ENCODE measurements at places on chromosomes 7 and 10.

- DNase-seq, result no peak
Observed at GRCh38 chr7:157898802-157899505, 562.1 kb downstream of the DNAJB6 start.

DNA sequence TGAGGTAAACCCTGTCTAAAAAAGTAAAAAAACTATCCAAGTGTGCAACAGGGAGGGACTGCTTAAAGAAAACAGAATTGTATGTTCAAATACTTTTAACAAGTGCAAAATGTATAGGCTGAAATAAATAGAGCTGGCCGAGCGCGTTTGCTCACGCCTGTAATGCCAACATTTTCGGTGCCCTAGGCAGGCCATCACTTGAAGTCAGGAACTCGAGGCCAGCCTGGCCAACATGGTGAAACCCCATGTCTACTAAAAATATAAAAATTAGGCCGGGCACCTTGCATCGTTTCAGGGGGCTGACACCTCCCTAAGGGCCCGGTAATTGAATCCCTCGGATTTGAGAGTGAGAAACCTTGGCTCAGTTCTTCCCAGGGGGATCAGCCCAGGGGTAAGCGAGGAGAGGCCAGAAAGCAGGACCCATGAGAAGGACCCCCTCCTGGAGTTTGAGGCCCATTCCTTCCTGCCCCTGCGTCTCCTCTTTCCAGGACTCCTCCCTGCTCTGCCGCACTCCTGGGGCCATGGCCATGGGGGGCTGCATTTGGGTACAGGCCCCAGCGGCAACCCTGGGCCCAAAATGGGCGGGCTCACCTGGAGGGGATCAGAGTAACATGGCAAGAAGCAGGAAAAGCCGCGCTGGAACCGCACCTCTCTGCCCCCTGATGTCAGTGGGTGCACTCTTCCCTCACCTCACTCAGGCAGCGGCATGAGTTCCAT is 75.5 kb upstream of the TMEM248 start:
- DNase-seq, result no peak

GRCh38 chr10:132688580-132689420 is 97.1 kb downstream of the NKX6-2 start:
- peak; percentile 31 for DNase-seq

DNA sequence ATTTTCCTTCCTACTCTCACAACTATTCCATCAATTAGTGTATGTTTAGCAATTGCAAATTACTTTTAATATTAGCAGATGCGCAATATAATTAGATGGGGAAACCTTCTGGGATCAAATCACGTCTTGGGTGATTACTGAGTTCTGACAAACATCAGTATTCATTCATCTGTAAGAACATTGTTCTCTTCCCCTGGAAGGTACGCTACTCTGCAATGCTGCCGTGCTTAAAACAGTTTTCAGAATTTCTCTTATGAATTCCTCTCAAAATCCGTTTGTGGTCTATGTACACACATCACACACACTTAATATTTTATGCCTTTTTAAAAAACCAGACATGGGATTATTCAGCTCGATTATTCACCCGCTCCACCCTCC is 237.5 kb upstream of the NEBL start:
- no peak for DNase-seq

DNA sequence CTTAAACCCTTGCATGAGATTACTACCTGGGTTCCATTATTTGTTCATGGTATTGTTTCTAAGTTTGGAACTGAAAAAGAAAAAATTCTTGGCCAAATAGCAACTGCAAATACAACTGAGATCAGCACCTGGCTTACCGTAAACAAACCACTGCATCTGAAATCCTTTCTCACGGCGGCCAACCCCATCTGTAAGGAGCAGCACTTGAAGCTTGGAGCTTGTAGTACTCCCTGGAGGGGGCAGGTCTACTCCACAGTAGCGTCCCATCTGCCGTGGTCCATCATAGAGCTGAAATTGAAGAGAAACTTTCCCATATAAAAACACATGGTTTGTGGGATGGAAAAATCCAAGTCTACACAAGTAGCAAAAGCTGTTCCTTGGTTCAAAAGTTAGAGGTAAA is 109.9 kb downstream of the CUBN start:
- no peak for DNase-seq

- no peak for DNase-seq
Observed at GRCh38 chr7:22969010-22969431, 44.9 kb downstream of the HYCC1 start.

- no peak for DNase-seq
Observed at GRCh38 chr7:11934796-11935195, 102.8 kb upstream of the THSD7A start.

DNA sequence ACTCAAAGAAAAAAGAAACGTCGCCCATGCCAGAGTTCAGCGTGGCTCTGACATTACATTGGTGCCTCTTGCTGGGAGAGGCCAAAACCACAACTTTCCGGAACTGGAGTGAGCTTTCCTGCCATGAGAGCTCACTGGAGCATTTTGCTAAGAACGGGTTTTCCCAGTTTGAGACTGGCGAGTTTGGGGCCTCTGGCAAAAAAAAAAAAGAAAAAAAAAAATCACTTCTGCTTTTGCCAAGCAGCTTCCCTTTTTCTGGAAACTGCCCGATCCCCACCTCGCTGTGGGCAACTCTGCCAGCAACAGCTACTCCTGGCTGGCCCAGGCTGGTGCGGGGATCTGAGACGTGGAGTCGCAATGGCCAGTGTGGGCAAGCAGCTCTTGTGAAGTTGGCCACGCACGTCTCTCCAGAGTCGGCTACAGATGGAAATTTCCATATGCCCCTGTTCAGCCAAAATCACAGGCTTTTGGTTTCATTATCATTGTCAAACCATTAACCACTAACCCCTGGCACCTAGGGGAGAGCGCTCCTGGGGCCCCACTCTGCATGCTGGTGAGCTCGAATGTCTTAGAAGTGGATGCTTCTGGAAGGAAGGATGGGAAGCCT is 25.7 kb downstream of the PRKAG2 start:
- no peak for DNase-seq

DNA sequence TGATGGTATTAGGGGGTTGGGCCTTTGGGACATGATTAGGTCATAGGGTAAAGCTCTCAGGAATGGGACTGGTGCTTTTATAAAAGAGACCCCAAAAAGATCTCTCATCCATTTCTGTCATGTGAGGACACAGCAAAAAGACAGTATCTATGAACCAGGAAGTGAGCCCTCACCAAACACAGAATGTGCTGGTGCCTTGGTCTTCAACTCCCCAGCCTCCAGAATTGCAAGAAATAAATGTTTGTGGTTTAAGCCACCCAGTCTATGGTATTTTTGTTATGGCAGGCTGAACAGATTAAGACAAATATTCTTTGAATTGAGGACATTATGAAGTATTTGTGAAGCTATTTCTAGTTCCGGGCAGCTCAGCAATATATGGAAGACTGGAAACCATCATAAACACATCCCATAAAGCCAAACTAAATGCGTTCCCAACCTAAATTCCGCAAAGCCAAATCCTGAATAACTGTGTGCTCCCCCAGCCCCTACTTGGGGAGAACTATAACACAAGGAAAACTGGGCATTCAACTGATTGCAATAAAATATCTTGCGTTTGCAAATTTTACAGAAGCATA is 153.7 kb downstream of the GALNT17 start:
- DNase-seq, result no peak

DNA sequence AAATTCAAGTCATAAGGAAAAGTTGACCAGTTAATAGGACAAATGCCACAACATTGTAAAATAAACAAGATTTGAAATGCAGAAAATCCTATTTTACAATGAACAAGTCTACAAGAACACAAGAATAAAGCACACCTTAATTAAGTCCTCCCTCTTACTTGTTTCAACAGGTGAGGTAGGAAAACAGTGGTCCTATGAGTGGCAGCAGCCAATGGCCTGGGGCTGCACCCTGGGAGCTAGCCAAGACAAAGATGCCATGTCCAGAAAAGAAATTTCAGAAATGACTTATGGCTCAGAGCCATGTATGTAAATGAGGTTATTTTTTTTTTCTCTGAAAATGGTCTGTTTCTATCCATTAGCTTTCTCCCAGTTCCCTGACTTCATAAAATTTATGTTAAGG is 14.3 kb downstream of the KLLN start:
- no peak for DNase-seq

GRCh38 chr10:2130705-2131305 is 393.5 kb upstream of the ADARB2 start:
- DNase-seq, result no peak

GRCh38 chr7:20141666-20142065 is 75.5 kb downstream of the MACC1 start:
- no peak for DNase-seq

- peak; percentile 78 for DNase-seq
Observed at GRCh38 chr10:32055478-32056135, 618 bp downstream of the KIF5B start.

- no peak for DNase-seq
Observed at GRCh38 chr10:26859241-26860101, 1.3 kb downstream of the ABI1 start.

- DNase-seq, result no peak
Observed at GRCh38 chr7:50022451-50022850, 70.6 kb downstream of the ZPBP start.

DNA sequence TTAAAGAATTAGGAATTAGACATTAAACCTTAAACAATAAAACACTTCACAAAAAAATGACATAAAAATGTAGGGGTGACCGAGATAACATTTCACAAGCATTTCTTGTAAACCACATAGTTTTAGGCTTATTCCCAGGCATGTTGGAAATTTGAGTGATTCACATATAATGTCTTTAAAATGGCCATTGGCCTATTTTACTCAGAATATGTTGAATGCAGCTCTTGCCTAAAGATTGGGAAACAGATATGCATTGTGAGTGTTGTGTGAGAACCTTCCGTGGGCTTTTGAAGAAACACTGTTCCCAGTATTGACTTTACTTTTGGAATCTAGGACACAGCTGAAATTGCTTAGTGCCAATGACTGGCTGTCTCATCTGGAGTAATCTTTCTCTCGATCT is 79.6 kb downstream of the ARL5B start:
- DNase-seq, result no peak

DNA sequence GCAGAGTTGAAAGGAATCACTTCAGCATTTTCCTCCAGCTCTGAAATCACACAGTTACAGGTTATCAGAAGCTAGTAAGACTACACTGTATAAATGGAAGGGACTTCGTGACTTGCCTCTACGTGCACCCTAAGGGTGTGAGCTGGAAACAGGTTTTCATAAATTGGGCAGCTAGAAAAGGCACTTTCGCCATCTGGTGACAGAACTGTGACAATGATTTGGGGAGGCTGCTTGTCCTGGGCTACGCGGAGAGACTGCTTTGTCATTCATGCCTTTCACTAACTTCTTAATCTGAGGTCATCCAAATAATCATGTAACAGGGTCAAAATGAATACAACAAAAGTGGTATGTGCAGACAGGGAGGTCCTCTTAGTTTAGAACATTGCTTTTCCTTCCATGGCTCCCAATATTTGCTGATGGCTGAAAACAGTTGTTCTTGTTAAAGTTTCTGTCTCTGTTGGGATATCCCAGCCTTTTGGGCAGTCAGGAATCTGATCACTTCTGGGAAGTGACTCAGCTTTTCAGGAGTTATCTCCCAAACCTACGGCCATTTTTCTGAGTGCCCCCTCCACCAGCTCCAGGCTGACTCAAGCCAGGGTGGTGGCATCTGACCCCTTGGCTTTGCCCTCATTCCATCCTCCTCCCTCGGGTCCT is 17.8 kb downstream of the VWC2 start:
- no peak for DNase-seq

GRCh38 chr10:49164559-49165188 is 23.5 kb downstream of the TMEM273 start:
- no peak for DNase-seq

GRCh38 chr10:27041196-27041595 is 59.1 kb downstream of the ANKRD26 start:
- no peak for DNase-seq

GRCh38 chr10:3893901-3894563 is 109.0 kb upstream of the KLF6 start:
- DNase-seq, result no peak

- DNase-seq, result no peak
Observed at GRCh38 chr7:134473861-134474291, 15.0 kb upstream of the AKR1B1 start.

DNA sequence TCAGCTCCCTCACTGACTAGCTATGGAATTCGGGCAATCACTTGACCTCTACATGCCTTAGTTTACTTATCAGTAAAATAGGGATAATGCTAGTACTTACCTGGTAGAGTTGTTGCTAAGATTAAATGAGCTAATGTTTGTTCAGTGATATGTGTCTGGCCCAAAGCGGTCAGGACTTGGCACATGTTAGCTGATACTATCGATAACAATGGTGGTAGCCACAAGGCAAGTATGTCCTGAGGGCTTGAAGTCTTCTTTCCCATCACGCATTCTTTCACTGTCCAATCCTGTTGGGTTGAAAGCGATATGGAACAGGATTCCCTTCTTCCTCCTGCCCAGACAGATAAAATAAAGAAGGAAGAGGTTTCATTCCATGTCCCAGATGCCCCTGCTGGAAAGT is 25.5 kb upstream of the MXI1 start:
- DNase-seq, result no peak

GRCh38 chr10:53690524-53691240 is 918.1 kb upstream of the MBL2 start:
- no peak for DNase-seq

DNA sequence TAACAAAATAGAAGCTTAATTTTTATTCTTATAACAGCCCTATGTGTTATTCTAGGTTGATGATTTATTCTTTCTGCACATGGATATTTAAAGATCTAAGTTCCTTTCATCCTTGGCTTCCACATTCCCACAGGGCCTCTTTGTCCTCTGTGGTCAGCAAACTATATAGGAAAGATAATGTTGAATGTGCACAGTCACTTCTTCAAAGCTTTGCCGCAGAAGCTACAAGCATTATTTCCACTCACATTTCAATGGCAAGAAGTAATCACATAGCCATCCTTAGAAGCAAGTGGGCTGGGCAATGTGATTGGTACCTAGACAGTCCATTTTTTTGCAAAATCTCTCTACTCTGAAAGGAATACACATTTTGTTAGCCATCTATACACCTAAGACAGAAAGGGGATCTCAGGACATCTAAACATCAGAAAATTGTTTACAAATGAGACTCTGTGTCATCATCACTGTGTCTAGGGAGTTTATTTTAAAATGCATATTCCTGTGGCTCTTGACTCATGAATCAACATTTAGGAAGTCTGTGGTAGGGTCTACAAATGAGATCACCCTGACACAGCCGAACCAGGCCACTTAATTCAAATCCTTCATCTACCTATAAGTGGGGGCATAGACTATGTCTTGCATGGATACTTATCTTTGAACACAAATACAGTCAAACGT is 1060.5 kb downstream of the XPNPEP1 start:
- no peak for DNase-seq

All from naive thymus-derived CD8-positive, alpha-beta T cell (primary cell).